ENCODE measurements at places on chromosomes 16 and 17.

DNA sequence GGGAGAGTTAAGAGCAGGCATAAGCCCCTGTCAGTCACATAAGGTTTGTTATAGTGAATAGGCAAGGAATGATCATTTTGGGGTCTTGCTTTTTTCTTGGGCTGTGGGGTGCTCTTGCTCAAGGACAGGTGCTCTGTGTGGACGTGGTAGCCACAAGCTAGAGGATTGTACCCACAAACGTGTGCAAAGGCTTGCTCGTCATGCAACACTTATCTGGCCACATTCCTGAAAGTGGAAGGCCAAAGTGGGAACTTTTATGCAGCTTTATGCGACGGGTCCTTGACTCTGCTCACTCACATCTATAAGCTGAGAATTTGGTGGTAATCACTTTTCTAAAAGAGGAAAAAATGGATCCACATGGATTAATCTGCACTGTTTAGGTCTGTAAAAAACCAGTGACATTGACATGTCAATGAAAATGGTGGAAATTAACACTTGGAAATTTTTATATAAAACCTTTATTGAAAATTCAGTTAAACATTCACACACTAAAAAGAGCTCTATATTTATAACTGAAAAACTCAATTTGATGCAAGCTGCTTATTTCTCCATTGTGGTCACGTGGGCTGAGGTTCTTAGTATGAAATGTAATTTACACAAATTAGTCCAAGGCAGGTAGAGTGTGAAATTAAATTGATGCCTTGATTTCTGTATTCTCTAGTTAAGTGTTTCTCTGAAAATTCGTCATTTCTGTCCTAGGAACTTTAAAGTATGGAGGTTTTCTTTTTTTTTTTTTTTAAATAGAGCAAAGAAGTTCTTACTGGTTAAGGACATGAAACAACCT lies 162.3 kb downstream of the MSI2 start:
- no peak for DNase-seq

DNA sequence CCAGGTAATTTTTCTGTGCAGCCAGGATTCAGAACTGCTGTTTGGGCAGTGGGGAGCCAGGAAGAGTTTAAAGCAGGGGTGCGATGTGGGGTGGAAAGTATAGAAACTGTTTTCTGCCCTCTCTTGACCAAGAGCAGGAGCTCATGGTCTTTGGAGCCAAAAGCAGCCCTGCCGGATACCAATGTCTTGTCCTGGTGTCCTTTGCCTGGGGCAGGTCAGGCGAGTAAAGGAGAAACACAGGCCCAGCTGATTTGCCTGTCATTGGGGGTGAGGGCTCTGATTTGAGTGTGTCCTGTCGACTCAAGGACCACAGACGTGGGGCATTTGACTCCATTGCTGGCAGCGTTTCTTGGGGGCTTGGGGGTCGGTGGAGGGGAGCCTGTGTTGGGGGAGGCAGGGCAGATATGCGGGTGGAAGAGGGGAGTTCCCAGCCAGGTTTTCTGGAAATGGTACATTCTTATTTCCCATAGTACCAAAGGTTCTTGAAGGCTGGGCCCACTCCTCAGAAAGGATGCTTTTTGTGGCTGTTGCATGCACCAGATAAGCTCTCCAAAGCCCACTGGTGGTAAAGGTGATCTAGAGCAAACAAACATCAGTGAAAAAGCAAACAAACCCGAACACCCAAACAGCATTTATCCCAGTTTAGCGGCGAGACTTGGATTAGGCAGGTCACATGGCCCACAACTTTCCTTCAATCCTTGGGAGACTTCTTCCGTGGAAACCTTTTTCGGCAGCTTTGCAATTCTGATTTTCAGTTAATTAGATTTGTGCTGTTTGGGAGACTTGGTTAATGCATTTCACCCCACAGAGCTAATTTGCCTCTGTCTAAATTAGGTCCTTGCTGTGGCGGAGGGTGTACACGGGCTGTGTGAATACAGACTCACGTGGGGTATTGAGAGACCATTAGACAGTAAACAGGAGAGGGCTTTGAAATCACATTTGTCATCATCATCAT lies 59.0 kb downstream of the MSI2 start:
- no peak for DNase-seq

DNA sequence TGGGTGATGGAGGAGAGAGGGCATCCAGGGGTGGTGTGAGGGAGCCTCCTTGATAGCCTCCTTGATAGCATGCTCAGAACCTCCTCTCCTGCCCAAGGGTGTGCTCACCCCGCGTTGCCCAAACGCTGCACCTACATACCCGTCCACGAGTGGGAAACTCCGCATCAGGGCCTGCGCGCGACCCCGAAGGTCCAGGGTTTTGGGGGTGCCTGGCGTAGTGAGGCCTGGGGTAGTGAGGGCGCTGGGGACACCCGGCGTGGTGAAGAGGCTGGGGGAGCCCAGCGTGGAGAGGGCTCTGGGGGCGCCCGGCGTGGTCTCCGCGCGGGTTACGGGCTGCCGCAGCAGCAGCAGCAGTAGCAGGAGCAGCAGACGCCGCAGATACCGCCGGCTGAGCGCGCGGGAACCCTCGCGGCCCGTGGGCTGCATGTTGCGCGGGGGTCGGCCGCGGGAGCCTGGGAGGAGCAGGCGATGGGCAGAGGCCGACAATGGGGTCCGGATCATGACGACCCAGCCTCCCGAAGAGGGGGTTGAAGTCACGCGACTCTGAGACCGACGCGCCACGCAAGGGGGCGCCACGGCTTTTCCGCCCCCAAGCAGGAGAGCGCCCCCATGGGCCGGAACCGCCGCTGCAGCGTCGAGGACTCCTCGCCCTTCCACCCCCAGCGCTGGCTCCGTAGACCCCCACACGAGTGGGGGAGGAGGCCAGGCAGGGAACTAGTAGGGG lies at the start of gene DPEP3:
TSS of gene DPEP3 (minus strand) at position 545 of the 724 bp plus-strand sequence. CDS start at position 426, 119 bp downstream.
- no peak for DNase-seq

GRCh38 chr17:46818316-46818928 lies at the start of gene WNT3:
TSS of gene WNT3 (minus strand) at chr17:46818692. CDS start at chr17:46818597, 95 bp downstream.
- DNase-seq: no peak

- DNase-seq: no peak
Observed at GRCh38 chr17:46796084-46796483, 22.4 kb downstream of the WNT3 start.

DNA sequence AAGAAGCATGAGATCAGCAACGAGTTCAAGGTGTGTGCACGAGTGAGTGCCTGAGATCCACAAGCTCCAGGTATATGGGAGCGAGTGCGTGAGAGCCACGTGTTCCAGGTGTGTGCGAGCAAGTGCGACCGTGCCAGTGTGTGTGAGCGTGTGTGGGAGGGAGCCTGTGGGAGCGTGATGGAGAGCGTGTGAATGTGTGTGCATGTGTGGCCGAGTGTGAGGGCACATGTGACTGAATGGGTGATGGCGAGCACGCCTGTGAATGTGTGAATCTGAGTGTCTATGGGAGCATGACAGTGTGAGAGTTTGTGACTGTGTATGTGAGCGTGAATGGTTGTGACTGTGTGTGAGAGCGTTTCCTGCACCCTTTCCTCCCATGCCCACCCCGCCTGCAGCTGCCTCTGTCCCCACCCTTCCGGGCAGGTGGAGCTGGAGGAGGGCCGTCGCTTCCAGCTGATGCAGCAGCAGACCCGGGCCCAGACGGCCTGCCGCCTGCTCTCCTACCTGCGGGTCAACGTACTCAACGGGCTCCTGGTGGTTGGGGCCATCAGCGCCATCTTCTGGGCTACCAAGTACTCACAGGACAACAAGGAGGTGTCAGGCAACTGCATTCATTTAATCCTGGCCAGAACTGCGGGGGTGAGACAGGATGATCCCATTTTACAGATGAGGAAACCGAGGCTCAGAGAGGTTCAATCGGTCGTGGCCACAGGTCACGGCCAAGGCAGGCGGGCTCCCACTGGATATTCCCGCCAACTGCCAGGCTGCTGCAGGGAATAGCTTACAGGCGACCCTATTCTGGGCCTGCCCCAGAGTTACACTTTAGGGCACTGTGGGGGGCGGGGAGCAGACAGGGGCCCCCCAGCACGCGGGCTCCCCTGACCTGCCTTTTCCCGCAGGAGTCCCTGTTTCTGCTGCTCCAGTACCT lies 3.7 kb downstream of the TMC8 start:
- peak; percentile 42 for DNase-seq

Measured in AG20443 (cell line).